Gastroesophageal sphincter (tissue), 4 donors: ENCODE measurements at places on chromosomes 4 and X.
A peak's percentile ranks its signal among the peaks of the same experiment; 100 is the strongest.

GRCh38 chrX:135454816-135455215 is 33.1 kb downstream of the SMIM10L2A start:
- no peak for ATAC-seq

DNA sequence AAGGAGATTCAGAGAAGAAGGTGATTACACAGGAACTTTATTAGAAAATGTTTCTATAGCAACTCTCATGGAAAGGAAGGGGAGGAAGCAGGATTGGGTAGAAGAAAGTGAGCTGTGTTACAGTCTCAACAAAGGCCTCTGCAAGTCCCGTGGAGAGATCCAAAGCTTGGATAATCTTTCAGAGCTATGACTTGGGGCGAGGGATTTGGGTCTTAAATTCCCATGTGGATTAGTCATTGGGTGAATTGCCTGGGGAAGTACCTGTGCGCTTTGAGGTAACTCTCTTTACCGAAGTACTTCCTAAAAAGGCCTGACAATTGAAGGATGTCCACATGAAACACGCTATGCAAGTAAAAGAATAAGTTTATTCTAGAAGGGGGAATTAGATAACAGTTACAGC is 133.8 kb upstream of the ANKRD50 start:
- no peak for ATAC-seq

- ATAC-seq: no peak
Measured at GRCh38 chr4:42015438-42015837, 25.1 kb downstream of the SLC30A9 start.

DNA sequence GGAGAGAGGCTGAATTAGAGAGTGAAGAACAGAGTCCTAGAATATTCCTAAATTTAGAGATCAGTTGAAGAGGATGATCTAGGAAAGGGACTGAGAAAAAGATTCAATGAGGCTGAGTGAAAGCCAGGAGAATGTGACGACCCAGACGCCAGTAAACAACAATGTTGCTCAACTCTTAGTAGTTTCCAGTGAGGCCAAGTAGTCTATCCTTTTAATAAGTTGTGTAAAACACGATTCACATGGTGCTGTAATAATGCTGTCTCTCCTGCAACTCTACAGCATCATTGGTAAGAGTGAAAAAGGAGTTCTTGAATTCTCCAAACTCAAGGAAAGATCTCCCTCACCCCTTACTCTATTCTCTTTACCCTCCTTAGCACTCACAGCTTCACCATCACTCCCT is 140.3 kb downstream of the CFAP299 start:
- peak; percentile 75 for ATAC-seq

- ATAC-seq: no peak
Measured at GRCh38 chr4:79661196-79661595, 253.2 kb upstream of the GK2 start.

DNA sequence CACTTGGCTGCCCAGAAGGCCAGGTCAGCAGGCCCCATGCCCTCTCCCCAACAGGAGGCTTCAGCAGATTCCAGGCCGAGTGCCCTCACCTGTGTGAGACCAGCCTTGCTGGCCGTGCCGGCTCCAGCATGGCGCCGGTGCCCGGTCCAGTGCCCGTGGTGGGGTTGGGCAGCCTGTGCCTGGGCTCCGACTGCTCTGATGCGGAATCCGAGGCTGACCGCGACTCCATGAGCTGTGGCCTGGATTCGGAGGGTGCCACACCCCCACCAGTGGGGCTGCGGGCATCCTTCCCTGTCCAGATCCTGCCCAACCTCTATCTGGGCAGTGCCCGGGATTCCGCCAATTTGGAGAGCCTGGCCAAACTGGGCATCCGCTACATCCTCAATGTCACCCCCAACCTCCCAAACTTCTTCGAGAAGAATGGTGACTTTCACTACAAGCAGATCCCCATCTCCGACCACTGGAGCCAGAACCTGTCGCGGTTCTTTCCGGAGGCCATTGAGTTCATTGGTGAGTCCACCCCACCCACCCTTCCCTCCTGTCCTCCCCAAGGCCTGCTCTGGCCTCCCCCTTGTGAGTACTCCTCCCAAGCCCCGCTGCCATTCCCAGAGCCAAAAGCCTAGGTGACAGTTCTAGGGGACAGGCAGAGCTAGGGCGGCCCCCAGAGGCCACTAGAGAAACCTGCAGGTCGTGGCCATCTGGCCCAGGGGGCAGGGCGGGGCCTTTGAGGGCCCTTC is 2.3 kb downstream of the DUSP9 start:
- ATAC-seq: no peak

DNA sequence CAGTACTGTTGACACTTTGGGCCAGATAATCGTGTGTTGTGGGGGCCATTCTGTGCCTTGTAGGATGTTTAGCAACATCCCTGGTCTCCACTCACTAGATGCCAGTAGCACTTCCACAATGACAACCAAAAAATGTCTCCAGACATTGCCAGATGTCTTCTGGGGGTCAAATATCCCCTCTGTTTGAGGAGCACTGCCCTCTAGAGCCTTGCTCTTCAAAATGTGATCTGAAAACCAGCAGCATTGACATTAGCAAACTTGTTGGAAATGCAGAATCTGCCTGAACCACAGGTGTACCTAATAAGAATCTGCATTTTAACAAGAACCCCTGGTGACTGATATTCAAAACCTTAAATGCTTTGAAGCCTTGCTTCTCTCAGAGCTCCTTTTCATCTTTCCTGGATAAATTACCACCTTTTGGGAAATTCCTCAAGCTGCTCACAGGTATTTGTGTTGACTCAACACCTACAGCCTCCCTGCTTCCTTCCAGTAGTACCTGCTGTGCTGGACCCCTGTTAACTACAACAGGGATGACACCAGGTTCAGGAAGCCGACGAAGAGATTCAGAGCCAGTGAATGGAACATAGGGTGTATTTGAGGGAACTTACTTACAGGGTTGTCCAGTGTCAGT is 459.0 kb upstream of the NR3C2 start:
- no peak for ATAC-seq

DNA sequence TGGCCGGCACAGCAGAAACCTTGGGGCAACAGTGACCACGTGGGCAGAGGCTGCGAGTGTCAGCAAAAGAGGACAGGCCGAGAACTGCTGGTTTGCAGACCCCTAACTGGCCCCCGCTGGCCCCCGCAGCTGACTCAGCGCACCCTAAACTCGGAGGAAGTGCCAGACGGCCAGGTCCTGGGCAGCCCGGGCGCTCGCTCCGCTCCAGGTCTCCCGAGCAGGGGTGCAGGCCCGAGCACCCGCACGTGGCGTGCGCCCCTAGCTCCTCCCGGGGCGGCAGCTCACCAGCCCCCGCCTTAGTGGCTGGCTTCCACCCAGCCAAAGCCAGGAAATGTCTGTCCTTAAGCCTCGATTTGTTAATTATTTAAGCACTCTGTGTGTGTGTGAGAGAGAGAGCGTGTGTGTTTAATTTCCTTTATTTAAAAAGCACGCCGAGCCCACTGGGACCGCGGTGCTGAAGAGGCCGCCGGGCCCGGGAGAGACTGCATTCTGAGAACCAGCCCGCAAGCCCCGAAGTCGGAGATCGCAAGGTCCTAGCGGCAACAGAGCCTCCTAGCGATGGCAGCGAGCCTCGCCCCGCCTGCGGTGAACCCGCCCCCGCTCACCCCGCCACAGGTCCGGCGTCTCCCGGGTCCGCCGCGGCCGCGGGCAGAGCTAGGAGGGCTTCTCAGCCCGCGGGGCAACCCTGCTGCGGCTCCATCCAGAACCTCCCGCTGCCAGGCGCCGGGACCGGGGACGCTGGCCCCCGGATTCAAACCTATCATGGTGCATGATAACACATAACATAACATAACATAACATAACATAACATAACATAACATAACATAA is 45.9 kb upstream of the CDKN2AIP start:
- peak; percentile 86 for ATAC-seq
